ENCODE measurements at places on chromosomes 3 and 15.

- no peak for DNase-seq
Observed at GRCh38 chr15:52252781-52253180, 42.8 kb downstream of the MYO5C start.

DNA sequence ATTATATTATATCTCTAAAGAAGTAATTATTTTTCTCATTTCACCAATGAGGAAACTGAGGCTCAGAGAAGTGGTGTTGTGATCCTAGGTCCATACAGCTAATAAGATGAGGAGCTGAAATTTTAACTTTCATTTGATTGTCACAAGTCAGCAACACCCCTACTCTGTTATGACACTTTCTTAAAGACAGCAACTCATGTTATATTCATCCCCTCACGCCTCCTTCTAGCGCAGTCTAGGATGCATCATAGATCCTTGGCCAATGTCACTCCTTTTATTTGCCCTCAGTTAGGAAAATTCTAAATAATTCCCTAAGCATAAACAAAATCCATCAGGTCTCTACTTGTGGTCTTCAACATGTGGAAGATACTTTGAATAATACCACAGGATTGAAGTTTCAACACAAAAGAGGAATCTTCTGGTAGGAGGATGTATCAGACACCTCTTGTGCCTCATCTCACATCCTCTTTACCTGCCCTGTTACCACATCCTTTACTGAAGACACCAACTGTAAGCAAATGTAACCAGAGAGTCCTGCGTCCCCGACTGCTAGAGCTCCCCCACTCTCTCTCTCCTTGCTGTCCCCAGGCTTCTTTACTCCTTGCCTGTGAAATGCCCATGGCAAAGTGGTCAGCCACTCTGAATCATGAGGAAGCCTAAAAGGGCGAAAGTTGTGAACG lies 53.7 kb downstream of the TRIM42 start:
- no peak for DNase-seq

GRCh38 chr3:145266368-145266767 lies 894.6 kb downstream of the PLOD2 start:
- no peak for DNase-seq

- peak; percentile 23 for DNase-seq
Observed at GRCh38 chr15:74906067-74906449, 593 bp downstream of the FAM219B start.

- DNase-seq = no peak
Observed at GRCh38 chr15:64883100-64883581, 28.6 kb upstream of the ANKDD1A start.

DNA sequence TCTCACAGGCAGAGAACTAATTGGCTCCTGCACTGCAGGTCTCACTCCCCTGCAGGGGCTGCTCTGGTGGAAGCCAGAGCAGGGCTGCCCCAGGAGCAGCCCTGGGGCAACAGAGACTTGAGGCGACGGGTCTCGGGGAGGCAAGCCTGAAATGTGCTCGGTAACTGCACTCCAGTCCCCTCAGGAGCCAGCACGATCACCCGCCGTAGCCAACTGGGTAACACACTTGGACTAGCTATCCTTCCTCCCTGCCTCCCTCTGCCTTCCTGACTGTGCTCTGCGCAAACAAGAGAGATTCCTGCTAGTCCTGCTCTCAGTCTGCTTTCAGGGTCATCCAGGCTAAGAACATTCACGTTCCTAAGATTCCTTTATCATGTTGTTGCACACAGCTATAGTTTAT lies 140.7 kb upstream of the NSMCE3 start:
- no peak for DNase-seq

DNA sequence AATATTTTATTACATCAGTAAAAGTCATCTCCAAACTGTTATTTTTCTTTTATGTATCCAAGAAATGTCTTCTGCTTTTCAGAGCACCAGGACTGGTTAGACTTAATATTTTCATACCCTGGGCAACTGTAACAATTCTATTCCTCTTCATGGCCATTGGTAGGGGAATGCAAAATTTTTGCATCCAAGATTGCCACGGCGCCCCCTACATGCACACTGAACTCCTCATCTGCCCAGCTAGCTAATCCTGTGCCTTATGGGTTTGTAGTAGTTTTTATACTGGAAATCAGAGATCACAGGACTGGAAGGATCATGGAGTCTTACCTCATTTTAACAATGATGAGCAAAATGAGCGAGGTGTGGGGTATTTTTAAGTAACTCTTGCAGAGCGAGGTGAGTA lies 74.2 kb downstream of the CRTC3 start:
- DNase-seq = no peak

DNA sequence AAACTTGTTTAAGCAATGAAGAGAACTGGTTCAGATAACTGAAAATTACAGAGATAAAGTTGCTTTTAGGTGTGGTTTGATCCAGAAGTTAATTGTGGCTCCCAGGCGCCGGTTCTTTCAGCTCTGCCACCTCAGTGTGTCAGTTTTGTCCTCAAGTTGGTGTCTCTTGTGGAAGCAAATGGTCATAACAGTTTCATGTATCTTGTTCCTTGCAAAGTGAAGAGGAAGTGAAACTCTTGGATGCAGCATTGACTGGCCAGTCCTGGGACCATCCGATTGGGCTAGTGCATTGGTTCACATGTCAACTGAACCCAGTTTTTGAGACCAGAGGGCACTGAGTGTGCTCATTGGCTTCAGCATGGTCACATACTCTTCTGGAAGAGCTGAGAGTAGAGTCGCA lies 181.4 kb upstream of the GRM7 start:
- no peak for DNase-seq

GRCh38 chr3:2992534-2992933 lies 117.6 kb downstream of the IL5RA start:
- DNase-seq = no peak

DNA sequence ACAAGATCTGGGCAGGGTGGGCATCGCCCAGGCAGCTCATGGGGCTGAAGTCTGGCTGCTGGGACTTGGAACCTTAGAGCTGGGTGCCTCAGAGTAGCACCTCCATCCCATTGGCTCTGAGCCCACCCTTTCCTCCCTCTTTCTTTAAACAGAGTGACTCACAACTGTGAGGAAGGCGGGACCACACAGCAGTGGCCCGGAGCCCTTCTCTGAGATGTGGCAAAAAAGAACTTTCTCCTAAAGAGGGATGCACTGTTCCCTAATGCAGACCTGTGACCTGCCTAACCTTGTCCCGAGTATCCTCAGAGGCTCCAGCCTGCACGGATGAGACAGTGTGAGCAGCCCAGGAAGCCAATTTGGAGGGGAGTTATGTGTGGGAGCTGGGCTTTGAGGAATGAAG lies 23.6 kb downstream of the PRR20G start:
- DNase-seq = no peak

GRCh38 chr3:24601066-24601939 lies 106.7 kb upstream of the THRB start:
- DNase-seq = no peak

- no peak for DNase-seq
Observed at GRCh38 chr3:81716870-81717509, 44.5 kb downstream of the GBE1 start.

- DNase-seq = no peak
Observed at GRCh38 chr3:131242201-131242600, 139.4 kb upstream of the NUDT16 start.

- DNase-seq = no peak
Observed at GRCh38 chr3:55682461-55682860, 195.4 kb upstream of the WNT5A start.

DNA sequence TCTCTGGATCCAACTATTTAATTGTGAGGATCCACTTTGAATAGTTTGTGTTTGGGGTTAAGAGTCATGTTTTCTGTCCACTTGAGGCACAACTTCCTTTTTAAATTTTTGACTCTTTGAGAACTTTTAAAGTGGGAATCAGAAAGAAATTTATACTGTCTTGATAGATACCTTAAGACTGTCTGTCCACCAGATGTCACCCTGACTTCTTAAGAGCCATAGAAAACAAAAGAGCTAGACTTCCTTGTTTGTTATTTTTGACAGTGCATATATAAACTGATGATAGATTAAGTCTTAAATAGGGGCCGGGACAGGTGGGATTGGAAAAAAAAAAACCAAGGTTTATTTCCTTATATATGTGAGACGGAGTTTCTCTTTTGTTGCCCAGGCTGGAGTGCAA lies 52.1 kb upstream of the WDR72 start:
- no peak for DNase-seq

DNA sequence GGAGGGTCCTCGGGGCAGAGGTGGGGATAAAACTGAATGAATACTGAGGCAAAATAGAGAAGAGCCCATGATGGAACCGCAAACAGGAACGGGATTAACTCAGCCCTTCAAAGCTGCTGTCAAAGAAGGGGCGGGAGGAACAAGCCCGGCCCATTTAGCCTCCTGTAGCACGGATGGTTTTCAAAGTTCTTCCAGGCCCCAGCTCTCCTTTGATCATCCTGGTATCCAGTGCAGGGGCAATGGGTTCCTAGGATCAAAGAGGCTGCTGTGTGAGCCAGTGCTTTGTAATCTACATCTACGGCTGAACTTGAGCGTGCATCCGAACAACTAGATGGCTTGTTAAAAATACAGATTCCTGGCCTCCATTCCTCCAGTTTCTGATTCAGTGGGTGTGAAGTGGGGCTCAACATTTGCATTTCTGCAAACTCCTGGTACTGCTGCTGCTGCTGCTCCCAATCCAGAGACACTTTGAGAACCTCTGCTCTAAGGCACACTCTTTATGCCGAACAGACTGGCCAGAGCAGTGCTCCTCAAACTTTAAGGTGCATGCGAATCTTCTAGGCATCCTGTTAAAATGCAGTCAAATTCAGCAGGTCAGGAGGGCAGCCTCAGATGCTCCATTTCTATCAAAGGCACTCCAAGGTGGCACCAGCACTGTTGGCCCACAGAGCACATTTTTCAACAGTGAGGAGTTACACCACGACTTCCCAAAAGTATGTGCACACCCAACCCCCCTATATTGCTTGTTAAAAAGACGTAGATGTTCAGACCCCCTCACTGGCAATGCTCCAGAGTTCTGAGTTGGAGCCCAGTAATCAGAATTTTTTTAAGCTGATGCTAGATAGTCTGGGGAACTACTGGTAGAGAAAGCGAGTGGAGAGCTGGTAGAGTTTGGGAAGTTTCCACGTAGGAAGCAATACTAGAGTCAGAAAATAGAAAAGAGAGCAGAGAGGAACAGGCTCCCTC lies 5.6 kb downstream of the GALNT15 start:
- no peak for DNase-seq

DNA sequence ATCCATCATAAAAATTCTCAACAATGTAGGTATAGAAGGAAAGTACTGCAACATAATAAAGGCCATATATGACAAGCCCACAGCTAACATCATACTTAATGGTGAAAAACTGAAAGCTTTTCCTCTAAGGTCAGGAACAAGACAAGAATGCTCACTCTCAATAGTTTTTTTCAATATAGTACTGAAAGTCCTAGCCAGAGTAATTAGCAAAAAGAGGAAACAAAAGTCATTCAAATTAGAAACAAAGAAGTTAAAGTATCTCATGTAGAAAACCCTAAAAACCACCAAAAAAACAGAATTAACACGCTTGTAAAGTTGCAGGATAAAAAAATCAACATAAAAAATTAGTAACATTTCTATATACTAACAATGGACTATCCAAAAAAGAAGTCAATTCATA lies 61.8 kb downstream of the MYH15 start:
- DNase-seq = no peak

DNA sequence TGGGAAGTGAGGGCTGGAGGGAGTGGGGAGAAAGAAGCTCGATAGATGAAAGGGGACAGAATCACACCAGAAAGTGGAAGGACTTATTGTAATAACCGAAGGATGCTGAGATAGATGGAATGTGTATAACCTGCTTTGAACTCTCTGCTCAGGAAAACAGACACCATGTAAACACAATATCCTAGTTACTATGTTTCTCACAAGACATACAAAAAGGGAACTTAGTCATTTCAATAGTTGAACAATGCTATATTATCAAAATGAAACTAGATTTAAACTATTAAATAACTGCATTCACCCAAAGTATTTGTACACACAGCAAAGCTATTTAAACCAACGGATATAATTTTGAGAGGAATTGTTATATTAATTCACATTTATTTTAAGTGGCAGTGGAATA lies 108.3 kb upstream of the GADL1 start:
- no peak for DNase-seq

DNA sequence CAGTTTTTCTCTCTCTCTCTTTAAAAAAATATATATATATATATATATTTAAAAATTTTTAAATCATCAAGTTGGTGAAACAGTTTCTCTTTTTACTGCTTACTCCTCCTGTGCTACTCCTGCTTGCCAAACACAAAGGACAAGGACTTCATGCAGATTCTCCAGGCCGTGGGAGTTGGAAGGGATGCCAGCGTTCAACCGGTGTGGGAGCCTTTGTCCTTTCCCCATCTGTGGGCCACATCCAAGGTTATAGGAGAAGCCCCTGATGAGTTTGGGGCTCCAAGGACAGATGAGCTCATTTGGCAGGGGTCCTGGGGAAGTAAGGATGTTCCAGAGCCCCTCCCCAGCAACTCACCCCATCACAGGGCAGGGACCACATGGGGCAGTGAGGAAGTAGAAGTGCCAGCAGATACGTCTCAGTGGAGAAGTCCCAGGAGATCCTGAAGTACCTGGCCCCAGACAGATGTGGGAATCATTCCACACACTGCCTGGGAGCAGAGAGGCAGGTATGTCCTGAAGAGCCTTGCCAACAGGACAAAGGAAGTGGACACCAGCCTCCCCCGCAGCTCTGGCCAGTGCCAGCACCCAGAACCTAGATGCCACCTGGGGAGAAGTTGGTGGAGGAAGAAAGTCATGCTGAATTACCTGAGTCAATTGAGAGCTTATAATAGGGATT lies 36.6 kb downstream of the CCK start:
- DNase-seq = no peak

- peak; percentile 91 for DNase-seq
Observed at GRCh38 chr15:80447077-80447476, 42.9 kb downstream of the ARNT2 start.

- no peak for DNase-seq
Observed at GRCh38 chr3:142129516-142130171, 19.7 kb downstream of the TFDP2 start.

DNA sequence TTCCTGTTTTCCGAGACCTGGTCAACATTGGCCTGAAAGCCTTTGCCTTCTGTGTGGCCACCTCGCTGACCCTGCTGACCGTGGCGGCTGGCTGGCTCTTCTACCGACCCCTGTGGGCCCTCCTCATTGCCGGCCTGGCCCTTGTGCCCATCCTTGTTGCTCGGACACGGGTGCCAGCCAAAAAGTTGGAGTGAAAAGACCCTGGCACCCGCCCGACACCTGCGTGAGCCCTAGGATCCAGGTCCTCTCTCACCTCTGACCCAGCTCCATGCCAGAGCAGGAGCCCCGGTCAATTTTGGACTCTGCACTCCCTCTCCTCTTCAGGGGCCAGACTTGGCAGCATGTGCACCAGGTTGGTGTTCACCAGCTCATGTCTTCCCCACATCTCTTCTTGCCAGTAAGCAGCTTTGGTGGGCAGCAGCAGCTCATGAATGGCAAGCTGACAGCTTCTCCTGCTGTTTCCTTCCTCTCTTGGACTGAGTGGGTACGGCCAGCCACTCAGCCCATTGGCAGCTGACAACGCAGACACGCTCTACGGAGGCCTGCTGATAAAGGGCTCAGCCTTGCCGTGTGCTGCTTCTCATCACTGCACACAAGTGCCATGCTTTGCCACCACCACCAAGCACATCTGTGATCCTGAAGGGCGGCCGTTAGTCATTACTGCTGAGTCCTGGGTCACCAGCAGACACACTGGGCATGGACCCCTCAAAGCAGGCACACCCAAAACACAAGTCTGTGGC lies 16.9 kb downstream of the TMEM43 start:
- DNase-seq = no peak

- no peak for DNase-seq
Observed at GRCh38 chr15:59347915-59348314, 24.8 kb downstream of the MYO1E start.

Data from NCI-H526 treated with DMSO at 0.1 percent for 48 hours (cell line).